ENCODE measurements at places on chromosomes 4 and X. TPM values are rescaled to one million over a fixed set of nuclear protein-coding genes. Genes with fewer than 3 reads are reported as not detected.

- DNase-seq, result no peak
Observed at GRCh38 chrX:129716507-129716906, 22.3 kb upstream of the XPNPEP2 start.

DNA sequence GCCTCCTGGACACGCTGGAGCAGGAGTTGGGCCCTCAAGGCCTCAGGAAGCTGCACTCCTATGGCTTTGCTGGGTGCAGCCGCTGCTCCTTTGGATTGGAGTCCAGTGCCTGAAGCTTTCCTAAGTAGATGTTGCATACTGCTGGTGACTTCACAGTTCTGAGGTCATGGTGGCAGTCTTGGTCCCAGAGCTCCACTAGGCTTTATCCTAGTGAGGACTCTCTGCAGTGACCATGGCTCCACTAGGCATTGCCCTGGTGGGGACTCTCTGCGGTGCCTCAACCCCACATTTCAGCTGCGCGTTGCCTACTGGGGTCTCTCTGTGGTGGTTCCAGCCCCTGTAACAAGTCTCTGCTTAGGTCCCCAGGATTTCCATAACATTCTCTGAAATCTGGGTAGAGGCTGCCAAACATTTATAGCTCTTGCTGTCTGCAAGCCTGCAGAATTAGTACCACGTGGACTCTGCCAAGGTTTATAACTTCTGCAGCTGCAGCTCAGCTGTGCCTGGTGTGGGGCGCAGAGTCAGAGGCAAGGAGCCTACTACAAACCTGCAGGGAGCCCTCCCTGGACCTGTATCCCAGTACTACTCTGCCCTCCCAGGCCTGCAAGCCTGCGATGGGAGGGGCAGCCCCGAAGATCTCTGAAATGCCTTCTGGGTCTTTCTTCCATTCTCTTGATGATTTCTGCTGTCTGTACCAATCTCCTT lies 46.0 kb upstream of the NFKB1 start:
- peak; percentile 11 for DNase-seq

DNA sequence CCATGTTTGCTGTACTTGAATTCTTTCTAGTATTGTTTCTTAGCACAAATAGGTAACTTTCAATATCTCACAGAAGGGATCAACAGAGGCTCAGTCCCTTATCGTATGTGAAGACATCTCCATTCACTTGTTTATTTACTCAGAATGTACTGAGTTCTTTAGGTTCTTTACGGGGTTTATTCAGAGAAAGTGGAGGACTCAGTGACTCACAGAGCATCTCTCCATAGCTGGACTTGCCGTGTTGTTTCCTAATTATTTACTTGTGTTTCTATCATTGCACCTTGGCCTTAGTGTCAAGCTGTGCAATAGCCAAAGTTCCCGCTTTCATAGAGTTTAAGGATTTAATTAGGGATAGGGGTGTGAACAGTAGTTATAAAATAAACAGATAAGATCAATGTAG lies 57.1 kb downstream of the RHOH start:
- no peak for DNase-seq

DNA sequence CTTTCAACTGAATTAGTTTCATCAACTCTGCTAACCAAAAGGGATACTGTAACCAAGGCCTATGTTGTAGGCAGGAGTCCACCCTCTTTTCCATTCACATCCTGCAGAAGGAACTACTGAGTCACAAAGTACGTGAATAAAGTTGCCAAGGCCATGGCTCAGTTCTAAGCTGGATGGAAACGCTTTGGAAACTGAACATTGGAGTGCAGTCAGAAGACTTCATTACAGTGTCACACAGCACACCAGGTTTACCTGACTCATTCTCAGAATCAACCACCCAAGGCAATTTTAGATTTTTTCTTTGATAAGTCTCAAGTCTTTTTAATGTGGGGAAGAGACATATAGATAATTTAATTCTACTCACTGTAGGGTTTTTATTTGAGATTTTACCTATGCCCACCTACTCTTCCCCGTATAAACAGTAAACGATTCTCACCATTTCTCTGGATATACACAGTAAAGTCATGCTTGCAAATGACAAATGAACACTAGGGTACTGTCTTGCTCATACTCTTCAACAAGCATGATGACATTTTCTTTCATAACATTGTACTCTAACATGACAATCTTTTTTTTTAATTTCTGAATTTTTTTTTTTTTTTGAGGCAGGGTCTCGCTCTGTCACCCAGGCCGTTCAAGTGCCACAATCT lies 58.9 kb upstream of the RBM47 start:
- DNase-seq, result no peak

The L1CAM gene
- 2.1 TPM for polyA plus RNA-seq

The GAGE1 gene
- polyA plus RNA-seq, result not detected

DNA sequence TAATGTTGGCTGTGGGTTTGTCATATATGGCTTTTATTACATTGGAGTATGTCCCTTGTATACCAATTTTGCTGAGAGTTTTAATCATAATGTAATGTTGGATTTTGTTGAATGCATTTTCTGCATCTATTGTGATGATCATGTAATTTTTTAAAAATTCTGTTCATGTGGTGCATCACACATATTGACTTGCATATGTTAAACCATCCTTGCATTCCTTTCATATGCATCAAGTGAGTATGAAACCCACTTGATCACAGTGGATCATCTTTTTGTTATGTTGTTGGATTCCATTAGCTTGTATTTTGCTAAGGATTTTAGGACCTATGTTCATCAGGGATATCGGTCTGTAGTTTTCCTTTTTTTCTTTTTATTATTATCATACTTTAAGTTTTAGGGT lies 12.1 kb downstream of the HEPH start:
- no peak for DNase-seq

- no peak for DNase-seq
Observed at GRCh38 chr4:38857354-38858096, 908 bp upstream of the TLR6 start.

- no peak for DNase-seq
Observed at GRCh38 chr4:156729416-156729815, 242.2 kb downstream of the PDGFC start.

The LONRF3 gene
- polyA plus RNA-seq, result 2.3 TPM

The SPP1 gene
- 3.0 TPM for polyA plus RNA-seq

DNA sequence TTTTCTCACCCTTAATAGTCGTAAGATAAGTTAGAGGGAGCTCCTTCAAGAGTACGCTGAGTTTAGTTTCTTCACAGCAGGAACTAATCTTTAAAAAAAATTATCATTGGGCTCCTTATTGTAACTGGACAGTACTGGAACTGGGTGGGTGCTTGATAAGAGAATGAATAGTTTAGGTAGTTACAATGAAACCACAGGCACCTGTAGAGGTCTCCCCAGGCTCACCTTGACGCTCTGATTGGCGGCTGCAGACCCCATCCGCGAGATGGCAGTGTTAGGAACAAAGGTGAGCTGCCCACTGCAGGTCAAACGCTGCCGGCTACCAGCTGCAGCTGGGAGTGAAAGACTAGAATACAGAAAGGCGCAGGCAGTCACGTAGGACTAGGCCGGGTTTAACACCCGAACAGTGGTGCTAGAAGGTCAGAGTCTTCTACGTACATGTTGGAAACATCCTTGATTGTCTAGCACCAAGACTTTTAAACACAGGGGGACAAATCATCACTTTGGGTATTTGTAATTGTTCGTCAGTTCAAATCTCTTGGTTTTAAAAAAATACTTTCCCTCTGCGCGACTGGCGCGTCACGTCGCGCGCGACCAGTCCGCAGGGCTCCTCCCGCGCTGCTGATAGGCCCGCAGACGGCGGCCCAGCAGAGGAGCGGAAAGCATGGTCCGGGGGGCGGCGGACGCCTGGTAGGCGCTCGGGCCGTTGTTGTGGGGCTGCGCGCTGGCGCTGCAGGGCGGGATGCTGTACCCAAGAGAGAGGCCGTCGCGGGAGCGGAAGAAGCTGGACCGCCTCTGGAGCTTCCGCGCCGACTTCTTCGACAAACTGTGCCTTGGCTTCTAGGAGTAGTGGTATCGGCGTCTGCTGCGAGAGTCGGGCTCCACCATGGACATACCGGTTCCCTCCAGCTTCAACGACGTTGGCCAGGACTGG lies 45.6 kb downstream of the SMARCA5 start:
- peak; percentile 86 for DNase-seq

GRCh38 chrX:20743046-20743445 lies 476.3 kb upstream of the RPS6KA3 start:
- no peak for DNase-seq

- DNase-seq, result no peak
Observed at GRCh38 chrX:49292400-49293362, 10.8 kb upstream of the GAGE10 start.

The NPY5R gene
- 0.19 TPM for polyA plus RNA-seq

The FGG gene
- polyA plus RNA-seq, result not detected

- no peak for DNase-seq
Observed at GRCh38 chr4:83392562-83392961, 57.9 kb upstream of the HPSE start.

DNA sequence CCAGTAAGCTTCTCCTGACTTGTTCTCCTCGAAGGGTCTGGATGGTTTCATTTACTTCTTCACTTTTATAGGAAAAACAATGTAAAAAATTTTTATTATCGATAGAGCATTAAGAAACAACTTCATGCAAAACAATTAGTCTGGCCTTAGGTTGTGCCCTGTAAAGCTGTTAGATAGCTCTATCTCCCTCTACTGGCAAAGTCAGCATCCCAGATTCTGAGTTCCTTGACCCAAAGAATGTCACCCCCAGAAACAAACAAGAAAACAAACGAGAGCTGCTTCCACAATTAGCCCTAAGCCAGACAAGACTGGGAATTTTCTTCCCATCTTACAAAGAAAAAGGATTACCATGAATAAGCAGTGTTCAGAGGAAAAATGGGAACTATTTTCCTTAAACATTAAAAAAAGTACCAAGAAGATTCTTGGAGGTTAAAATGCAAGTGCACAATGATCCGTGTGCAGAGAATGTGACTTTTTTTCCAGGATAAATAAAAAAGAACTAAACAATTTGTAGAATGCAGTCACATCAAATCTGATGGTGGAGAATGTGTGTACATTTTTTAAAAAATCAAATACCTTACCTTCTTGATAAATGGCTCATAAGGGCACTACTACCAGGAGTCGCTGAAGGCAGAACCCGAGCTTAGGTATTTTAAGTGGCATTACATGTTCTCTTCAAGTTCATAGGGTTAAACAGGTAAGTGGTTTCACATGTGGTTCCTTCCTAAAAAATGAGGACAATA lies 293.2 kb downstream of the FBXO8 start:
- DNase-seq, result no peak

- no peak for DNase-seq
Observed at GRCh38 chr4:30744957-30745640, 24.9 kb downstream of the PCDH7 start.
